ENCODE measurements at places on chromosomes 2 and 18.

DNA sequence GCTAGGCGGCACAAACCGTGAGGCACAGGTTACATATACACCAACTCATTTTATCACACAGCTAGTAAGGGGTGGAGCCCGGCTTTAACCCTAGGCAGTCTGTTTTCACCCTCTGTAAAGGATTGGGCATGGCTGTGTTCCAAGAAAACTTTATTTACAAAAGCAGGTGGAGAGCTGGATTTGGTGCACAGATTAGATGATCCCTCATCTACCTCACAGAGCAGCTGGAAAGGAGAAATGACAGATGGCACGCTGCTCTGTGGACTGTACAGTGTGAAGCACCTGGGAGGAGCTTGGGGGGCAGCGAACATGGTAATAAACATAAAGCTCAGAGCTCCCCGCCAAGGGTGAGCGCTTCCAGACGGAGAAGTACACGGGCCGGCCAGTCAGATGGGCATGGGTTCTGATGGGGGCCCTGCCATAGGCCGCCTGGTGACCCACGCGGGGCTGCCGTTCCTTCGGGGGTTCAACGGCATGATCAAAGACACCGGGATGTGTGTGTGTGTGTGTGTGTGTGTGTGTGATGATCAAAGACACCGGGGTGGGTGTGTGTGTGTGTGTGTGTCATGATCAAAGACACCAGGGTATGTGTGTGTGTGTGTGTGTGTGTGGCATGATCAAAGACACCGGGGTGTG lies 862 bp upstream of the TMEM177 start:
- no peak for DNase-seq

DNA sequence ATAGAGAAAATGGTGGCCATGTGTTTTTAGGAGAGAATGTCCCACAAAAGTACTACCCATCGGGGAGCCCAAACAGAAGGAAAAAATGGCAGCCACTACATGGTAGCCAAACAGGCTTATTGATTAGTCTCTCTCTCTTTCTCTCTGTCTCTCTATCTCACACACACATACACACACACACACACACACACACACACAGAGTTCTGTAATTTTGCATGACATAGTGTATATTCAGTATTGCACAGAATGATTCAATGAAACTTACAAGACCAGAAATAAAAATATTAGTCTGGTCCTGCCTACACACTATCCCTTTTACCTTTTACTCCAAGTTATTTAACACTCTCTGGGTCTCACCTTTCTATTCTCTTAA lies 124.8 kb upstream of the SLC39A10 start:
- no peak for DNase-seq

DNA sequence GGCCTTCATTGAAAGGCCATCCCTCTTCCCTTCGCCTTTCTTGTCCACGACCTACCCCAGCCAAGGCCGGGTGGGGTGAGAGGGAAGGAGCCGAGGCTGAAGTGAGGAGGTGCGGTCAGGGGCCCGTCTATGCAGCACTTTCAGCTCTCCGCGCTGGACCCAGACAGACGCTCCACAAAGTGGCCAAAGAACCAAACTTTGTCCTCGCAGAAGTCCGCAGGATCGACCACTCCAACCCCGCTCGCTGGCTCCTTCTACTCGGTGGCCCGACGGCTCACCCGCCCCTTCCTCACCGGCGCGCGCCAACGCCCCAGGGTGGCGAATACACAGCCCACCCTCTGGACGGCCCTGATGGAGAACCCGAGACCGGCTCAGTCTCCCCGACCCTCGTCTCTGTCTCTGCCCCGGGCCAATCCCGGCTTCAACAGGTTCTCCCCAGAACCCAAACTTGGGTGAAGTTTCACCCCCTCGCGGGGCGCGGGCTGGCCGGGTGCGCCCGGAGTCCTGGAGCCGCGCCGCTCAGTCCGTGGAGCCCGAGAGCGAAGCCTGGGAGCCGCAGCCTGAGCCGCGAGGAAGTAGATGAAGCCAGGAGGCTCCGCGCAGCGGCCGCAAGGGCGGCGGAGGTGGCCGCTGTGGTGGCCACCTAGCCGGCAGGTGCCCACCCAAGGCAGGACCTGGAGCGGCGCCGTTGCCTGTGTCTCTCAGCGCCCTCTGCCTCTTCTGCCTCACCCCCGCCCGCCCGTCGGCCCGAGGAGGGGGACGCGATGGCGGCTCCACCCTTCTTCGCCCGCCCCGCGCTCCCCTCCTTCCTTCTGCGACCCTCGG lies 26.7 kb upstream of the ALPP start:
- DNase-seq: no peak

GRCh38 chr18:35348001-35348400 lies 3.8 kb upstream of the ZNF24 start:
- DNase-seq: no peak

- DNase-seq: no peak
Observed at GRCh38 chr2:237708961-237709360, 81.6 kb downstream of the LRRFIP1 start.

GRCh38 chr18:78736015-78736690 lies 243.5 kb upstream of the SALL3 start:
- no peak for DNase-seq

DNA sequence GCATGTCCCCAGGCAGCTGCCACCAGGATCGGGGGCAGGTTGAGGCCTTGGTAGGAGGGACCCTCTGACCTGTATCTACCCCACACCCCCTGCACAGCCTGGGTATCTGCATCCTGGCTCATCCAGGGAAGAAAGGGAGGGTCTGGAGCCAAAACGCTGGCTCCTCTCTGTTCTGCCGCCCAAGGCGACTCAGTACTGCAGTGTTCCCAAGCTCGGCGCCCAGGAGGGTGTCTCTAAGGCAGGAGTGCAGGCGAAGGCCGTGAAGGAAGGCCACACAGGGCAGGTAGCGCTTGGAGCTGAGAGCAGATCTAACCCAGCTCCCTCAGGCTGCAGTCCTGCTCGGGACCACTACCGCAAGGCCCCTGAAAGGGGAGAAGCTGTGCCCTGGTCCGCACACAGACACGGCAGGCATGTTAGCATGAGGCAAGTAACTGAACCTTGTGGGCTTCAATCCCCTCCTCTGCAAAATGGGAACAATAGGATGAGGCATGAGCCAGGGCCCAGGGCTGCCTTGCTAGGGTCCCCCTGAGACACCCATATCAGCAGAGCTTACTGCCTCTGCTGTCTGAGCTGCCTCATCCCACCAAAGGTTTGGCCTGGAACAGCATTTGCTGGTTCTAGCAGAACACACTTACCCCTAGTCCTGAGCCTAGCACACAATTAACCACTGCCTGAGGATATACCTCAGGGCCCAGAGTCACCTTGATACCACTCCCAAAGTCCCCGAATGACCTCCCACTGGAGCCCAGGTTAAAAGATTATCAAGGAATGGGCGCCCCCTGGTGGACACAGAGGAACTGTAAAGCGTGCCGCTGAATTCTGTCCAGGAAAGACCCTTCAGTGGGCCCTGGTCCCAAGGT lies 6.5 kb downstream of the PTMA start:
- DNase-seq: peak; percentile 78

- DNase-seq: no peak
Observed at GRCh38 chr2:150047620-150048222, 439.7 kb downstream of the RND3 start.

DNA sequence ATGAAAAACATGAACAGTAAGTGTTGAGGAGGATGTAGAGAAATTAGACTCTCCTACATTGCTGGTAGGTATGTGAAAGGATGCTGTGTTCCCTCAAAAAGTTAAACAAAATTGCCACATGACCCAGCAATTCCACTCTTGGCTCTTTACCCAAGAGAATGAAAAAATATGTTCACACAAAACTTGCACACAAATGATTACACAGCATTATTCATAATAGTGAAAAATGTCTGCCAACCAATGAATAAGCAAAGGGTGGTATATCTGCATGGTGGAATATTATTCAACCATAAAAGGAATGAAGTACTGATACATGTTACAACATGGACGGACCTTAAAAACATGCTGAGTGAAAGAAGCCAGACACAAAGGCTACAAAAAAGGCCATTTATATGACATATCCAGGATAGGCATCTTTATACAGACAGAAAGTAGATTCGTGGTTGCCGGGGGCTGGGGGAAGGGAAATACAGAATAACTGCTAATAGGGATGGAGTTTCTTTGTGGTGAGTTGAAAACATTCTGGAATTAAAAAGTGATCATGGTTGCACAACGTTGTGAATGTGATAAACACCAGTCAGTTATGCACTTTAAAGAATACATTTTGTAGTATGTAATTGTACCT lies 85.4 kb upstream of the MYO3B start:
- no peak for DNase-seq

GRCh38 chr2:241863536-241863954 lies 4.9 kb upstream of the PDCD1 start:
- no peak for DNase-seq

DNA sequence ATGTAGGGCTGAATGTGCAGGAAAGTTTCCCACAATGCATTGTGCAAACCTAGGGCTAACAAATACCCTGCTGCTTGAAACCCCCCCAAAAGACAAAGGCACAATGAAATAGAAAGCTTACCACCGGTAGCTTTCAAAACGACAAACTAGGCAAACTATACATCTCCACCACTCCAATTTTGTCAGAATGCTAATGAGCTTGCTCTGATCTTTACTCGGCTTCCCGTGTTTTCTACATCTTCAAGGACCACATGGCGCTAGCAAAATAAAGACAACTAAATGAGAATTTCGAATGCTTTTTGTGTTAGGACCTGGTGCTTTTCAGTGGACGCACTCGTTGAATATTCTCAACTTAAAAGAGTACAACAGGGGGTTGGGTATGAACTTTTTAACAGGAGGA lies 37.2 kb upstream of the OTX1 start:
- DNase-seq: no peak

DNA sequence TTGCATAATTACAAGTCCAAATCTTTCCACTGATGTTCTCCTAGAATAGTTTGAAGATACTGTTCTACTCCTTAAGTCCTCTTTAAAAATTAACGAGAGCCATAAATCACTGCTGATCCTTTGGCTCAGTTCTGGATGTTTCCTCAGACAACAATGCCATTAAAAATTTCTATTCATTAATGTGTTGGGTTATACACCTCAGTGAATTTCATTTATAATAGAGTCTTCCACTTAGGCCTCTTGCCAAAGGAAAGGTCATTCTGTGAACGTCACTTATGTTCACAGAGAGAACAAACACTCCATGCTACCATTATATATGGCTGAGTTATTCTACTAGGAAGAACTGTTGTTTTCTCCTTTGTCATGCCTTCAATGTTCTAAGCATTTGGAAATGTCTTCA lies 1472.3 kb upstream of the CELF4 start:
- no peak for DNase-seq

DNA sequence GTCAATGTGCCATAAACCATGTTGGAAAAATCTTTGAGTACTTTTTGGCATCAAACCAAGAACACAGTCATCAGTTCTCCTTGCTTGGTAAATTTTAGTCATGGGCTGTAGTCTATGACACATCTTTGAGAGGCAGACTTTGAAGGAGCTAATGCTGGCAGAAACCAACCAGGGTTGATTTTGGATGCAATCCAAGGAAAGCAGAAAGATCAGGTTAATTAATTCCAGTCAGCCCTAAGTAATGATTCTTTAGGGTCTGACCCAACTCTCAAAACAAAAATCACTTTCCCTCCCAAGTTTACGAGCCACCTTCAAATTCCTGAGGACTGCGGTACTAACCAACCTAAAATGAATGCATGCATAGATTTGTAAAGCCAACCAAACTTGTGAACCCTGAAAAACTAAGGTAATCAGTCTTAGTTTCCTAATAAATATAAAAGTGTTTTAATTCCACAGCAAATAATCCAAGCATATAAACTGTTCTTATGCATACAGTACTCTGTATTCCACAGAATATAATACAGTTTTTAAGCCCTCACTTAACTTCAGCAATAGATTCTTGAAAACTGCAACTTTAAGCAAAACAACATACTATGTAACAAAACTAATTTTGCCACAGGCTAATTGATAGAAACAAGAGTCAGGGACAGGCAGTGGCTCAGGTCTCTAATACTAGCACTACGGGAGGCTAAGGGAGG lies 22.0 kb downstream of the AP1S3 start:
- DNase-seq: no peak

- no peak for DNase-seq
Observed at GRCh38 chr2:216571178-216571908, 61.9 kb upstream of the IGFBP2 start.

- no peak for DNase-seq
Observed at GRCh38 chr2:232058063-232058877, 96.8 kb downstream of the DIS3L2 start.

DNA sequence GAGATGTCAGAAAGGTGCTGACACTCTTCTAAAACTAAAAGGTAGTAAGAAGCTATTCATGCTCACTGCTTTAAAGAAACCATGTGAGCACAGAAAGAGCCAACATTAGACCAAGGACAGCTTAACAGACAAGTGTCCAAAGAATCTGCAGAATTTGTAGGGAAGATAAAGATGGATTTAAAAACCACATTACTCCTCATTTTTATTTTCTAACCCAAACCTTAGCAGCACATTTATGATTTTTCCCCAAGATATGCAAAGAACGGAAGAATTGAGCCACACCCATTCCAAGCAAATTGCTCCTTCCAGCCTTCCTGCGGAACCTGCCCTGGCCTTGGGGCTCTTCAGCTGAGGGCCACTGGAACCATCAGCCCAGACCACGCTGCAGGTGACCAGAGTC lies 26.9 kb downstream of the MBP start:
- DNase-seq: no peak

- no peak for DNase-seq
Observed at GRCh38 chr2:123840016-123840415, 185.1 kb upstream of the CNTNAP5 start.

DNA sequence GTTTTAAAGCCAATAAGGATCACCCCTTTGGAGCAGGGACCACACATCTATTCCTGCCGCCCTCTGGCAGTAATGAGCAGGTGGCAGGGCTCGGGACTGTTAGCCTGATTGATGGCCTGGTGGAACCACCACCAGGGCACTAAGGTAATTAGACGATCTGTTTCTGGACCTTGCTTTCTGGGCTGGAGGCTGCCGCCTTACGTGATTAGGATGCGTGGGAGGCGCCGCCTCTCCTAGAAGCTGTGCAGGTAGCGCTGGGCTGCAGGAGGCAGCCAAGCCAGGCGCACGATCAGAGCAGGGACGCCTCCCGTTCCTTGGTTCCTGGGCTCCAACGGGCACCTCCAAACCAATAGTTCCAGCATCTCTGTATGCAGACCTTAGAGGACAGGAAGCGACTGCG lies 242.6 kb upstream of the RAB12 start:
- no peak for DNase-seq

DNA sequence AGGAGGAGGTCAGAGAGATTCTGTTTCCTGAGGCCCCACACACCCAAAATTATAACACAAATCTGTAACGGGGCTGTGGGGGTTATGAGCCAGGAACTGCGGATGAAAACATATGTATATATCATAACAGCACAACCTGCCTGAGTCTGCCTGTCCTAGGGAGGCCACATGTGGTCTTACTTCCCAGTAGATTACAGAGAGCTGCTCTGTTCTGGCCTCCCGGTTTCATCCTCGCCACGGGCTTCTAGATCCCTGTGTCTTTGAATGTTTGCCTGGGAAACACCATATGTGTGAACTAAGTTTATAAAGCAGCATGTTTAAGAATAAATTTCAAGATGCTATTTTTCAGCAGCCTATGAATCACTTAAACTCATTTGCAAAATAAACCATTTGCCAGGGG lies 124.0 kb downstream of the TMEM200C start:
- DNase-seq: no peak
